ENCODE measurements at places on chromosomes 5 and 9.
A peak's percentile ranks its signal among the peaks of the same experiment; 100 is the strongest.

- DNase-seq = peak; percentile 74
Observed at GRCh38 chr5:33433303-33434240, 7.2 kb upstream of the TARS1 start.

- no peak for DNase-seq
Observed at GRCh38 chr5:36108758-36109460, 42.2 kb upstream of the UGT3A2 start.

DNA sequence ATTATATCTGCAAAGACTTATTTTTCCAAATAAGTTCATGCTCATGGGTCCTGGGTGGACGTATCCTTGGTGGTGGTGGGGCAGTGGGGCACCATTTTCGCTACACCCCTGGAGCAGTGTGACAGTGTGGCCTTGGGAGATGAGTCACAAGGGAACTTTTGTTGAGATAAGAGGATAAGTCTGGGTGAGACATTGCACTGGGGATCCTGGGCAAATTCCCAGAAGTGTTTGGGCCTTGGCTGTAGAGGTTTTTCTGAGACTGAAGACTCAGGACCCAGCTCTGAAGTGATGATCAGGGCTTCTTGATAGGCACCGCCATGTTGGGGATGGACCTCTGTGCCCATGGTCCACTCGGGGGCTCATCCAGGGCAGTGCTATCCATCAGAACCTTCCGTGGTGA, 149.4 kb downstream of the MACROH2A1 start:
- no peak for DNase-seq

DNA sequence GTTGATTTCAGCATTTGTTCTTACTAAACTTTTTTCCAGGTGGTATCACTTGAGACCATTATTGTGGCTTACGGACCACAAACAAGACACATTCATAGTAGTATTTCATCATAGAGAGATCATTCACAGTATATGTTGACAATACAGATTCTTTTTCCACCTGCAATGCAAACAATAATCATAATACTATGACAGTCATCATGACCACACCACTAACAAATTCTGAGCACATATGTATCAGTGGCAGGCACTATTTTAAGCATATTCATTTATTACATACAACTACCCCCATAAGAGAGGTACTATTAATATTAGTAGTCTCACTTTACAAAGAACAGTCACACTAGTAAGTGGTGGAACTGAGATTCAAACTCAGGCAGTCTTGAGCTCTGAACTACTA, 31.0 kb upstream of the C9orf40 start:
- DNase-seq = no peak

GRCh38 chr9:114366334-114367128, 21.3 kb downstream of the AKNA start:
- DNase-seq = peak; percentile 92

- DNase-seq = no peak
Observed at GRCh38 chr9:69455311-69455710, 130.3 kb downstream of the ENTREP1 start.

- DNase-seq = peak; percentile 4
Observed at GRCh38 chr5:164051745-164052144, 546.3 kb downstream of the MAT2B start.

GRCh38 chr9:136424750-136425362, 14.4 kb downstream of the PMPCA start:
- no peak for DNase-seq

GRCh38 chr9:27280860-27281259, 16.1 kb downstream of the EQTN start:
- DNase-seq = no peak

DNA sequence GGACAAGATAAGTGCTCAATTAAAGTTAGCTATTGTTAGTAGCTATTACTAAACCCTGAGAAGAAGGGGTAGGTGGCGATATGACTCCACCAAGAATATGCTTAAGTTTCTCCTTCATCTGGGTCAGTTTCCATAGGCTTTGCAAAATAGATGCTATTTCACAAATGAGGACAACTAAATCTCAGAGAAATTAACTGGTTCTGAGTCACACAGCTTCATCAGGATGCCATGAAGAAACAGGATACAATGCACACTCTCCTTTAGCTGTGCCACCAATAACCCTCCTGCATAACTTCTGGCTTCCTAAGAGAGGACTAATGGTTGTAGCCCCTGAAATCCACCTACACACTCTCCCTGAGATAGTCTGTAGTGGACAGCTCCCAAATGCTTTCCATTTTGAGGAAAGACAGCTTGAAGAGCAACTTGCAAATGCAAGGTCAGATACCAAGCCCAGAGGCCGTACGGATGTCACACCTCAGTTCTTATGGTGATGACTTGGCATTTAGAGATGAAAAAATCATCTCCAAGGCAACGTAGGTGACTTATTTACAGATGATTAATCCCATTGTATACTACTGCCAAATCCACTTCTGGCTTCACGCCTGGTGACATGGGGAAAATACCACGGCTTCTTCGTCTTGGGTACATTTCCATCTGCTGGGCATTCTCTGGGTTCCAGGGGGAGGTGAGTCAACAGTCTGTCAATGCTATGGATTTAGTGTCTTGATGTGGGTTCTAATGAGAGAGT, 251.4 kb upstream of the IL12B start:
- peak; percentile 91 for DNase-seq

GRCh38 chr5:126515337-126515736, 79.7 kb downstream of the ALDH7A1 start:
- no peak for DNase-seq

GRCh38 chr5:135330798-135331096, 68.3 kb downstream of the MACROH2A1 start:
- no peak for DNase-seq

- no peak for DNase-seq
Observed at GRCh38 chr5:96528826-96529474, 95.9 kb upstream of the PCSK1 start.

GRCh38 chr9:79501546-79501945, 70.2 kb upstream of the TLE4 start:
- DNase-seq = no peak

GRCh38 chr9:70392189-70392588, 22.3 kb downstream of the KLF9 start:
- no peak for DNase-seq

GRCh38 chr5:10515492-10515891, 48.4 kb upstream of the ANKRD33B start:
- no peak for DNase-seq

DNA sequence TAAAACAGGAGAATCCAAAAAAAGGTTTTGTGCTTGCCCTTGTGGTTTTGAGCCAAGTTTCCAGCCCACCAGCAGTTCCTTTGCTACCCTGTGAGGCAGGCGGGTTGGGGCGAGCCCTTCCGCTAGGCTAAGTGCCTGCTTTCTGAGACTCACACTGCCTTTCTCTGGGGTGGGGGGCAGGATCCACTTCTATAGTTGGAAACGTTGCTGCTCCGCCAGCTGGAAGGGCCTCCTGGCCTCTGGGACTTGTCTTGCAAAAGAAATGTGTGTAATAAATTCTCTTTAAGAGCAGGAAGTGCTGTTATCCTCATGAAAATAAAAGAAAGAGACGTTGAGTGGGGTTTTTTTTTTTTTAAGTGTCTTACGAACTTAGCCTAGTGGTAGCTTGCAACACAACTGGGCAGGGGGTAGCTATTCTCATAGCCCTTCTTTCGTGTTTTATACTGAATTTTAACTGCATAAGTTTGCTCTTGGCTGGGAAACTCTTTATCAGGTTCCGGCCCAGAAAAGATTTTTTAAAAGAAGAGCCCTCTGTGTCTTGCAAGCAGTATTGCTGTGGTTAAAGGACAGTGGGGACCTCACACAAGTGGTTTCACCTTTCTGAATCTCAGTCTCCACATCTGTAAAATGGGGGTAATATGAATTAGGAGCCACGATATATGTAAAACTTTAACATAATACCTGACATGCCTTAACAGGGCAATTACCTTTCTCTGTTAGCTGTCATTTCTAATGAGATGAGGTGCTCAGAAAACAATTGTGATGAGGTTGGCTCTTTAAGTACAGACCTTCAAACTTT, 19.8 kb downstream of the JADE2 start:
- DNase-seq = no peak

GRCh38 chr5:23484096-23484495, 23.3 kb upstream of the PRDM9 start:
- DNase-seq = no peak

DNA sequence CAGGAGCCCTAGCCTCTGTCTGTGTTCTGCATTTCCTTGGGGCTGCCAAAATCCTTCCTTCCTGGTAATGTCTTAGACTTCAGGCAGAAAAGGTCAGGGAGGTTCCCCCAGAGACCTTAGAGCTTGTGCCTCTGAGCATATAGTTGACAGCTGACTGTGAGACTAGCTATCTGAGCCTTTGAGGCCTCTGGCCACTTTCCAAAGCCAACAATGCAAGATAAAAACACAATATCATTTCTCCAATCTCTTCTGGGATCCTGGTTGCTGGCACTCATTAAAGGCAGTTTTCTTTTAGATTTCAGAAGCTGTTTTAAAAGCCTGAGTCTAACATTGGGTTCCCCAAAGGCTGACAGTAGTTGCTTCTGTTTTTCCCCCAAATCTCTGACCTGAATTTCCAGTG, 13.2 kb upstream of the GLRA1 start:
- no peak for DNase-seq

DNA sequence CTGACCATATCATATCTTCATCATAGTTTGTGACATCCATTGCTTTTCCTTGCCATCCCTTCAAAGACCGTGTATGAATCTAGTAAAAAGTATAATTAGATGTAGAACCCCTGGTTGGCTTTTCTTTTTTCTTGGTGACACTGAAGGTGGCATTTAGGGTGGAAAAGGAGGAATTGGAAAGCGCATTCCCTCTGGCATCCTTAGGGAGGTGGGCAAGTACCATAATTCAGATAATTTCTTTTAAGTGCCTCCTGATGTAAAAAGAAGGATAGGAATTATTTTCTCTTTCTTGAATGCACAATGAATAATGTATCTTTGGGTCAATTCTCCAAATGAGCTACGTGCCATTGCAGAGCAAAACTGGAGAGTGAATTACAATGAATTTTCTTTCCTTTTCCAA, 73.2 kb upstream of the SMARCA2 start:
- no peak for DNase-seq

DNA sequence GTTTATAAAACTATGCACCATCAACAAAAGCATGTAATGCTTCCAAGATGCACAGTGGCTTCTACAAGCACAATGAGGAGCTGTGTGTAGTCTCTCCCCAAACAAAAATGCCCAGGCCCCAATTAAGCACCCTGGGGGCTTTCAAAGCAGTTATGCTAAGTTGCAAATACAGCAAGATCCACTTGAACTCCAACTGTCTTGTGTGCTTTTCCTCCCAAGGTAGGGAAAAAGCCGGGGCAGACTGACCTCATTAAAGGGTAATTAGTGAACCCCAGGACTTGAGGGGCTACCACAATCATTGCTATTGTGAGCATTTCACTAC, 13.1 kb downstream of the ZNF608 start:
- no peak for DNase-seq

- no peak for DNase-seq
Observed at GRCh38 chr5:80935811-80936385, 24.3 kb upstream of the RASGRF2 start.

DNA sequence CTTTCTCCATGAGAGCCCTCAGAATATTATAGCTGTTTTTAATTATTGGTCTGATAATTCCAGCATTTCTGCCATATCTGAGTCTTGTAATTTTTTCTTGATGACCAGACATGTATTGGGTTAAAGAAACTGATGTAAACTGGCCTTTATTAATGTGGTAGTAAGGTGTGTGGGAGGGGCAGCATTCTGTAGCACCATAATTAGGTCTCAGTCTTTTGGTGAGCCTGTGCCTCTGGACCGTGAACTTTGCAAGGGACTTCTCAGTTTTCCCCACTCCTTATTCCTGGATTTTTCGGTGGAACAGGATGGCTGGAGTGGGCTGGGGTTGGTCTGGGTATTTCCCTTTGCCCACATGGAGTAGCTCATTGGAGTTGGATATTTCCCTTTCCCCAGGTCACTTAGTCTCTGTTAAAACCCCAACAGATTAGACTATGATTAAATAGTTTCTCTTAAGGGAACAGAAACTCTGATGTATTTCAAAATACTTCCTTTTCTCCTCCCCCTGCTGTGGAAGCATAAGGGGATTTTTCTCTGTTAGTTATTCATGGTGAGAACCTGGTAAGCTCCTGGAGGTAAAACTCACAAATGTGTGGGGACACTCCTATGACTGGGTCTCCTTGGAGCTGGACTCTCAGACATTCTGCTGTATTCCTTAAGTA, 52.4 kb downstream of the FSD1L start:
- no peak for DNase-seq

DNA sequence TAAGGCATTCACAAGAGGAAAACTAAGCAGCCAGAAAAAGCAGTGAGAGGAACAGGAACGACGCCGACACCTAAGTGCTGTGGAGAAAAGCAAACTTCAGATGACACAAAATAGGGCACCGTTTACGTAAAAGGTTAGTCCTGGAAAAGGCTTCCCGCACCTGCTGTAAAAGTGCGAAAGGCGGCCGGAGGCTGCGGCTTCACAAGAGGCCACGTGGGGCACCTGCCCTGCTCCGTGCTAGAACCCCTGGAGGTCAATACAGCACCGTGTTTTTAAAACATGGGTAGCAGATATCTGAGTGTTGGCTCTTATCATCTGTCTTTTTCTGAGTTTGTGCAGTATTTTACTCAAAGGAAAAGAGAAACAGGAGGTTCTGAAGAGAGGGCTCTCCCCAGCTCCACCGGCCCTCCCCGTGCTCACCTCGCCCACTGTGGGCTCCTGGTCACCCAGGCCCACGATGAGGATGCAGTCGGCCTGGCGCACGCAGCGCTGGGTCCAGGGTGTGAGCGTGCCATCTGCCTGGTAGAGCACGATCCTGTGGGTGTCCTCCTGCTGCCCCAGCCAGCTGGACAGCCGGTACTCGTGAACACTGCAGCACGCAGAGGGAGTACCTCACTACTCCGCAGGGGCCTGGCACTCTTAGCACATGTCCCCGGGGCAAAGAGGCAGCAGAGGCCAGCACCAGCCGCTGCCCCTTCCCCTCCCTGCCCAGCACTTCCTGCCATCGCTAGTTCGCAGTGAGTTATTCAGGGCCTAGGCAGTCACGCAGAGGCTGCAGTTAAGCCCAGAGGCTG, 21.0 kb upstream of the NSMF start:
- no peak for DNase-seq

- DNase-seq = no peak
Observed at GRCh38 chr5:14777187-14777586, 94.4 kb downstream of the ANKH start.

- DNase-seq = no peak
Observed at GRCh38 chr9:109504689-109505088, 6.6 kb upstream of the PTPN3 start.

DNA sequence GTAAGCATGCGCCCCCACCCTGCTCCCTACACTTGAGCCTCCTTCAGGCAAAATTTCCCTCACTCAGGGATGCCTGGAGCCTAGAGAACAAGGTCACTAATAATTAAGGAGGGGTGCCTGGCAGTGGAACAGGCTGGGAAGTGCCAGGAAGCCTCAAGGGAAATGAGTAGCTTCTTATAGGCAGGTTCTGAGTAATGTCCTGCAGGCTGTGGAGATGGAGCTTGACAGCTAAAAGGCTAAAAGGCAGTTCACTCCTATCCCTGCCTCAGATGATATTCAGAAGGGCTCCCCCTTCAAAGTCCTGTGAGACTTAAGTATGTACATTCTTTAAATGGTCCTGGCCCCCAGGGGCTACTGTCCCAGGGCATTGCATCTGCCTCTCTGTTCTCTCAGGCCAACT, 65.5 kb upstream of the SMIM32 start:
- DNase-seq = no peak

All from astrocyte of the spinal cord (primary cell).